ENCODE measurements at places on chromosomes 3 and 15.

- DNase-seq = no peak
Observed at GRCh38 chr15:57607570-57608000, 15.9 kb downstream of the MYZAP start.

- no peak for DNase-seq
Observed at GRCh38 chr3:154981201-154981600, 98.9 kb upstream of the MME start.

DNA sequence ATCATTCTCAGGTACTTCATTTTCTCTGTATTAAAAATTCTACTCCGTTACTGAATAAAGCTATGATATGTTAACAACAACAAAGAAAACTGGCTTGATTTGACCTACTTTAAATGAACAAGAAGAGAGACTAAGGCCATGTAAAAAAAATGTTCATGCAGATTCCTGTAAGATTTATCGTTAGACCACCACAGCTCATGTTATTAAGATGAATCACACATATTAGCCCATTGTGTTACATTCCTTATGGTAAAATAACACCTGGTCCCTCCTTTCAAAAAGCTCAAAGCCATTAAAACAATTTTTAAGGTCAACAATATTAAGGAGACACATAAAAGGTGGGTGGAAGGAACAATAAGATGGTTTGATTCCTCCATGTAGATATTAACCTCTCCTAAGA is 6.3 kb downstream of the THOC7 start:
- no peak for DNase-seq

- DNase-seq = no peak
Observed at GRCh38 chr3:188546835-188547670, 393.1 kb downstream of the LPP start.

- no peak for DNase-seq
Observed at GRCh38 chr3:157388976-157389375, 47.7 kb upstream of the PTX3 start.

GRCh38 chr3:58064923-58065638 is 56.9 kb downstream of the FLNB start:
- DNase-seq = no peak

GRCh38 chr3:23490459-23490858 is 287.3 kb downstream of the UBE2E2 start:
- DNase-seq = no peak

- DNase-seq = no peak
Observed at GRCh38 chr3:151195826-151196225, 7.2 kb downstream of the GPR171 start.

Measured in activated naive CD8-positive, alpha-beta T cell treated with anti-CD3 and anti-CD28 coated beads, Interleukin-2, amount 50 U/mL, for 24 hours (primary cell).